ENCODE measurements at places on chromosomes 4 and X.

DNA sequence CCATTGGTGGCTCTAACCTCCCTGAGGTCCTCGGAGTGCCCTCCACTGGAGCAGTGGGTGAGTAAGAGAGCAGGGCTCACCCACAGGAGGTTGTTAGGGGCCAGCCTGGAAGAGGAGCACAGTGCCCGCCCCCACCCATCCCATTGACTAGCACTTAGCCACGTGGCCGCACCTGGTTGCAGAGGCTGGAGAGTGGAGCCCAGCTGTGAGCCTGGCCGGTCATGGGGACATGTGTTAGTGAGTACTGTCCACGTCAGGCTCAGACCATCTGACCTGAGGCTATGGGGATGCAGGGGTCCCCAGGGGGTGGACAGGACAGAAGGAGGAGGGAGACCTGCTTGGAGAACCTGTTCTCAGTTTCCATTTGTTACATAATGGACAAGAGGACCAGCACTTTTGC lies 1.4 kb upstream of the MAN2B2 start:
- DNase-seq: no peak

DNA sequence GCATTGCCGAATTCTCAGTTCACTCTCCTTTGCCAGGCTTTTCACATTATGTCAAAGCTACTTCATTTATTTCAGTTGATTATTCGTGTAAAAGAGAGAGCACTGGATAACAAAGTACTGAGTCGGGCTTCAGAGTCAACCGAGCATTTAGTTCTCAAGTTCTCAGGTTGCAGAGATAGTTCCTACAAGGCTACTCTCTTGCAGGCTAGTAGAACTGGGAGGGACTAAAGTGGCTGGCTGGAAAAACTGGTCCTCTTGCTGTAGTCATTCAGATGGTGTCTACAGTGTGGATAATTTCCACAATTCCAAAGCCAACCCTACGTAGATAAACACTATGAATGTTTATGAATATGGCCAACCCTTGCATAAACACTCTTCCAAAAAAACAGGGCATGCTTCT lies 4.6 kb upstream of the CCNG2 start:
- no peak for DNase-seq

DNA sequence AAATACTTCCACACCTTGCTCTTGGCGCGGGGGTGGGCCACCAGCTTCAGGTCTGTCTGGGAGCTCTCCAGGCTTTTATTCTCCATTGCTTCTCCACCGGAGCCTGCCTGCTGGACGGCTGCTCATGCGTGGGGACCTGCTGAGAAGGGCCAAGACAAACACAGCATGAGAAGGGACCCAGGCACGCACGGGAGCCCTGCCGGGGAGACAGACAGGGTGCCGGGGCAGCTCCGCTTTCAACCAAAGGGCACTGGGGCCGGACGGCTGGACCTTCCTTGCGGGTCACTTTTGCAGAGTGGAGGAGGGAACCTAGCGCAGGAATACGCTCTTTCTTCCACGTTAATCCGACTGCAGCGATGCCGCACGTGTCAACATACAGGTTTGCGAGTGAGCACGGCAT lies 10.1 kb downstream of the DHRSX start:
- DNase-seq: no peak

- DNase-seq: no peak
Observed at GRCh38 chr4:41546638-41547037, 8.7 kb downstream of the LIMCH1 start.

DNA sequence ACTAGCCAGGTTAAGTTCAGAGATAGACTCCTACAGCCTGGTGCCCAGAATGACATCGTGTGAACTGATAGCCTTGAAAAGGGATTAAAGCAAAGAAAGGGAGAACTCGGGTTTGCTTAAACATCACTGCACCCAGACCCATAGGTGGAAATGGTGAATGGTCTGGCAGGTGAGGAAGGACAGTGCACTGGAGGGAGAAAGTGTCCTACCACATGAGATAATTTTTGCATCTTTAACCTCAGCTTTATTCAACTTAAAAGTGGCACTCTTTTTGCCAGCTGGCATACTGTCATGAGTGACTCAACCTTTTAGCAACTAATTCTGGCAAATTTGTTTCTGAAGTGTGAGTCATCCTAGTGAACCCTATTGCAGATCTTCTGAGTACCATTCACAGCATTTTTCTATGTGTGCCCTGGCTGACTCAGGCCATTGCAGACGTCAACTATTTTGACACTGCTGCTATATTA lies 53.0 kb upstream of the DAPP1 start:
- DNase-seq: no peak

DNA sequence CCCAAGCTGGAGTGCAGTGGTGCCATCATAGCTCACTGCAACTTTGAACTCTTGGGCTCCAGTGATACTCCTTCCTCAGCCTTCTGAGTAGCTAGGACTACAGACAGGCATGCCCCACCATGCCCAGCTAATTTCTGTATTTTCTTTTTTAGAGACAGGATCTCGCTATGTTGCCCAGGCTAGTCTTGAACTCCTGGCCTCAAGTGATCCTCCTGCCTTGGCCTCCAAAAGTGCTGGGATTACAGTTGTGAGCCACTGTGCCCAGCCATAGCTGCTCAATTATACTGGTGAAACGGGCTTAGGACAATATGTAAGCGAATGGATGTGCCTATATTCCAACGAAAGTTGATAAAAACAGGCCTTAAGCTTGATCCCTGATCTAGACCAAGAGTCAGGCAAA lies 13.1 kb downstream of the CASP3 start:
- DNase-seq: no peak

- no peak for DNase-seq
Observed at GRCh38 chr4:21628916-21629610, 319.5 kb downstream of the KCNIP4 start.

DNA sequence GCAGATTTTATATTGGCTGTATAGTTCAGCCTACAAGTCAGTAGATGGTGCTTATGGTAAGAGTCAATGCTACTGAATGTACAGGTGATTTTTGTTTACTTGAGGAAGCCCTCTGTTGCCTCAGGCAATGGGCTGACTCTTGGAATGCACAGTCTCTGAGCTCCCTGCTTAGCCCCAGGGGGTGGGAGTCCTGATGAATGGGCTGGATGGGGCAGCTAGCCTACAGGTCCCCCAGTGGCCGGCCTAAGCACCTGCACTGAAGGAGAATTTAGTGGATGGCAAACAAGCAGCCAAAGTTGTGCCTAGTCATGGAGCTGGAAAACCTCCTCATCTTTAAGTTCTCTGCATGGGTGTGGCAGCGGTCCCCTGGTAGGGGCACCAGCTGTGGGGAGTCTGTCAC lies 101.8 kb upstream of the CXorf51B start:
- peak; percentile 91 for DNase-seq

GRCh38 chrX:153827016-153827415 lies 3.3 kb downstream of the PDZD4 start:
- DNase-seq: no peak

DNA sequence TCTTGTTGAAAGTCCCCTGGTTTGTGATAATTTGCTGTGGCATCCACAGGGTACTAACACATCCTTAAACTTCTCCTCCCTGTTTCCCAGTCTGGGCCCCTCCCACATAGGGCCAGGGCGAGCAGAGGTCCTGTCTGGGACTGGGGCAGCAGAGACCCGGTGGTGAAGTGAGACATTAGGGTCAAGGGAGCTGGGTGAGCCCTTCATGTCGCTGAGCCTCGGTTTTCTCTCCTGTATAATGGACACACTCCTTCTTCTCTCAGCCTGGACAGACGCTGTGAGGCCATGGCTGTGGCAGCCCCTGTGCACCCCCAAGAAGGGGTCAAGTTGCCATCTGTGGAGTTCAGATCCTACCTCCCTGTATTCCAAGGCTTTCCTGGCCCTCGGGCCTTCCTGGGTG lies 33.0 kb upstream of the HMX1 start:
- no peak for DNase-seq

DNA sequence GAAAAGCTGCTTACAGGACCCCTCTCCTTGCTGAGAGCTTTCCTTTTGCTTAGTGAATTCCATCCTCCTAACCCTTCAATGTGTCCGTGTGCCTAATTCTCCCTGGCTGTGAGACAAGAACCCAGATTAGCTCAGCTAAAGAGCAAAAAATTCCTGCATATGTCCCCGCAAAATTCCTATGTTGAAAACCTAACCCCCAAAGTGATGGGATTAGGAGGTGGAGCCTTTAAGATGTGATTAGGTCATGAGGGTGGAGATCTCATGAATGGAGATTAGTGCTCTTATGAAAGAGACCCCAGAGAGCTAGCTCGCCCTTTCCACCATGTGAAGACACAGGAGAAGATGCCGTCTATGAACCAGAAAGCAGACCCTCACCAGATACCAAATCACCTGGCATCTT lies 503.0 kb upstream of the DIAPH2 start:
- DNase-seq: no peak

- no peak for DNase-seq
Observed at GRCh38 chr4:84597450-84597849, 14.5 kb downstream of the CDS1 start.

GRCh38 chr4:162157241-162157640 lies 6.6 kb downstream of the FSTL5 start:
- DNase-seq: no peak

GRCh38 chr4:159607809-159608208 lies 504.9 kb downstream of the RAPGEF2 start:
- no peak for DNase-seq

DNA sequence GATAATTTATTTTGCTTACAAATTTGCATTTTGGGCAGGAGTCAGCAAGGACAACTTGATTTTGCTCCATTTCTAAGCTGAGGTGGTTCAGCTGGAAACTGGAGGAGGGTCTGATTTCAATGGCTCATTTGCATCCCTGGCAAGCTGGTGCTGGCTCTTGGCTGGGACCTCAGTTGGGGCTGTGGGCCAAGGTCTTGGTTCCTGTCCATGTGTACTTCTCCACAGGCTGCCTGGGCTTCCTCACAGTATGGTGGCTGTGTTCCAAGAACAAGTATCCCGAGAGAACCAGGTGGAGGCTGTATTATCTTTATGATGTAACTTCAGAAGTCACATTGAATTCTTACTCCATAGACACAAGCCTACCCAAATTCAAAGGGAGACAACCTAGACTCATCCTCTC lies 77.0 kb upstream of the STX18 start:
- no peak for DNase-seq
